ENCODE measurements at places on chromosomes 11 and 22.

DNA sequence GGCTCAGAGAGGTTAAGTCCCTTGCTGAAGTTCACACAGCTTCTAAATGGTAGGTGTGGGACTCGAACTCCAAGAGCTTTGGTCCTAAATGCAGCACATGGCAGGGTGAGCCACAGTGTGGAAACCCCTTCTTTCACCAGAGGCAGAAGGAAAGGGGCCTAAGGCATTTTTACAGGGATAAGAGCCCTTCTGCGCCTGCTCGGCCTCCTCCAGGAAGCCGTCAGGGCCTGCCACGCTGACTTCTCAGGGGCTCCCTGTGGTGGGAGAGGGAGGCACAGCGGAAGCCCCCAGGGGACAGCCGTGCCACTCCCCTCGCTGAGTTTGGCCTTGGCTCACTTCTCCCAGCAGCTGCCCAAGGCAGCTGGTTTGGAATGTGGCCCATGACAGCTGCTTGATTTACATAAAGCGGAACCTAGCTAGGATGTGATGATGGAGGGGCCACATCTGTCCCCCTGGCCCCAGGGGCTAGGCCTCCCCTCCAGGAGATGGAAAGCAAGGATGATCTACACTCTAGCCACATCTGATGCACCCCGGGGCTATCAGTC lies 35.4 kb downstream of the CD82 start:
- DNase-seq = no peak

DNA sequence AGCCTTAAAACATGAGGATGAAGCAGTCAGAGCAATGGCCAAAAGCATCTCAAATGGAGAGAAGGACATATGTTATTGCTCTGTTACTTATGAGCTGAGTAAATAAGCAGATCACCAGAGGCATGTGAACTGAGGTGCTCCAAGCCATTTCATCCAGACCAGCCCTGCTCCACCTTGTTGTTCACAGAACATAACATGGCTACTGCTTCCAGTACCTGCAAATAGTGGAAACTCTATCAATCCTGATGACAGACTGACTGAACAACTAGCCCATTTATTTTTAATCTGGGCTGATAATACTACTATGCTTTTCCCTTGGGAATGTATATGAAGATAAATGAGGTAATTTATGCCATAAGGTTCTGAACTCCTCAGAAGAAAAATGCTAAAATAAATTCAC lies 1164.7 kb downstream of the FAM181B start:
- DNase-seq = no peak

DNA sequence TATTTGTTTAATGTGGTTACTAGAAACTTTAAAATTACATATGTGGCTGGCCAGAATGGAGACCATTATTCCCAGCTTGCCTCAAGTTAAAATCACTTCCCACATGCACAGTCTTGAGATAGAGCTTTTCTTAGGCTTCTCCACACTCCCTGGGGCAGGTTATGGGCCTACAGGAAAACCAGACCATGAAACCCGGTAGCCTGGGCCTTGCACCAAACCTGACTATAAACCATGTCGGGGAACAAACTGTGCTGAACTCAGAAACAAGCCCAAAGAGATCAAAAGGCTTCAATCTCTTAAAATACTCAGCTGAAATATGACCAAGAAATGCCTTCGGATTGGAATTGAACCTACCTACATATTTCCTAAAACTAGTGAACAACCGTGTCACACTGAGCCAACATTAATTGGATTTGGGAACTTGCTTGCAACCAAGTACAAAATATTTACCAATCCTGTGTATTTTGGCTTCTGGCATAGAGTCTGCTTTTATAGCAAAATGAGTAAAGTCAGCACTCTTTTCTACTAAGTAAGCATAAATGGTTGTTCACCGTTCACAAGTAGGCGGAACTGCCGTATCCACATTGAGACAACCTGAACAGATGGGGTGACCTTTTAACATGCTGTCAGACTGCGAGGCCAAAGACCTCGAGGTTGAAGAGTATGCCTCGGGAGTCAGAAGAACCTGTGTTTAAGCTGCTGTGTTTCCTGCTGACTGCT lies 199.5 kb downstream of the FAM76B start:
- no peak for DNase-seq

- no peak for DNase-seq
Measured at GRCh38 chr11:122293296-122294023, 177.4 kb upstream of the BLID start.

Data from stimulated activated CD8-positive, alpha-beta memory T cell treated with anti-CD3 and anti-CD28 coated beads, Interleukin-15, amount 100 ng/mL, for 24 hours (primary cell).